NCI-H1105 treated with DMSO at 0.1 percent for 48 hours (cell line): ENCODE measurements at places on chromosomes 6 and 20.

DNA sequence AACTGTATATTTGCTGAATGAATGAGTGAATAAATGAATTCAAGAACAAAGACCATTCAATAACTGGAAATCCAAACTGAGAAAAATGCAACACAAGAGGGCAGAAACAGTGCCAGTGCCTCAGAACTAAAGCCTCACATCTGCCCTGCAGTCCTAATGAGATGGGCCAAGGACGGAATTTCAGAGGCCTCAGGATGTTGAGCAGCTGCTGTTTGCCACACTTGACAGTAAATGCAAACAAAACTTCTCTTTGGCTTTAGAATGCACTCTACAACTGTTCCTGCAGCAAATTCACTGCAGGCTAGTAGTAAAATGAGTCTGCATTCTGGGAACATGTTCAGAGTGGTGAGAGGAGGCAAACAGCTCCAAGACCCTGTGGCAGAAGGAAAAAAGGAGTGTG is 177.6 kb upstream of the LRFN2 start:
- DNase-seq = no peak

- no peak for DNase-seq
Observed at GRCh38 chr6:133964052-133964451, 11.0 kb downstream of the TBPL1 start.

- DNase-seq = no peak
Observed at GRCh38 chr20:21575167-21575566, 61.3 kb upstream of the NKX2-2 start.

DNA sequence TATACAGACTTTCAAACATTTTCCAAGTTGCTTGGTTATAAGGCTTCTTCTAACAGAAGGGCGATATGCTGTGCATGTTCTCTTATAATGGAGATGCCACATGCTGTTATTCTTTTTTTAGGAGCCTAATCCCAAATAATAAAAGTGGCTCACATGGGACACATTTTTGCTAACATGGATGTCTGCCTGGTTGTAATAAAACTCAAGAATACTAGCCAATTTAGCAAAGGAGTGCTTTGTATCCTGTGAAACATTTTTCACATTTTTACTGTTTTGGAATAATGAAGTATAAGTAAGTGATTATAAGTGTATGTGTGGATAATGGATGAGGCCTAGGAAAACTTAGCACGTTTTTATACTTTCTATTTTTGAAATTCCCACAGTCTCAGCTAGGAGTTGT is 312.2 kb downstream of the LAMA2 start:
- DNase-seq = no peak

DNA sequence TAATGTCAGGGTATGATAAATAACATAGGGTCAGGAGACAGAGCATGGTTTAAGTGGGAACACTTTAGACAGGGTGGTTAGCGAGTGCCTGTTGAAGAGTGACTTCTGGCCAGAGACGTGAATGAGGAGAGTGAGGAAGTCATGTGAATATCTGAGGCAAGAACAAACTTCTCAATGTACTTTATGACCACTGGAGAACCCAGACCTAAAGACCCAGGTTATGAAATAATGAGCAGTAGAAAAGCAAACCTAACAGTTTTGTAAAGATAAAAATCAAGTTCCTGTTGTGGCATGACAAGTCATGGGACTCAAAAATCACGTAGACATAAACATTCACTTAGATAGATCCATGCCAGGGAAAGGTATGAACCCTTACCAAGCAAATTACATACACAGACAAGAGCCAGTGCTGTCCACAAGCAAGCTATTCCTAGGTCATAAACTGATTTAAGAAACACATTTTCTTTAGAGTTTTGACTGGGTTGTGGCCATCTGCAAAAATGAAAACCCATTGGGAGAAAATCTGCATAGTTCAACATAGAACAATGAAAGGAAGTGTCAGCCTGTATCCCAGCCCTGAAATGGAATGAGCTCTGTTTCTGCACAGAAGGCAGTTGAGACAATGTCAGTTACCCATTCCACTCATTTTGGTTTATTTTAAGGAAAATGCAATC is 2.2 kb upstream of the MYCT1 start:
- DNase-seq = no peak

- DNase-seq = no peak
Observed at GRCh38 chr6:108948181-108948661, 100.0 kb downstream of the ARMC2 start.

- DNase-seq = no peak
Observed at GRCh38 chr6:6604566-6604965, 16.0 kb downstream of the LY86 start.

DNA sequence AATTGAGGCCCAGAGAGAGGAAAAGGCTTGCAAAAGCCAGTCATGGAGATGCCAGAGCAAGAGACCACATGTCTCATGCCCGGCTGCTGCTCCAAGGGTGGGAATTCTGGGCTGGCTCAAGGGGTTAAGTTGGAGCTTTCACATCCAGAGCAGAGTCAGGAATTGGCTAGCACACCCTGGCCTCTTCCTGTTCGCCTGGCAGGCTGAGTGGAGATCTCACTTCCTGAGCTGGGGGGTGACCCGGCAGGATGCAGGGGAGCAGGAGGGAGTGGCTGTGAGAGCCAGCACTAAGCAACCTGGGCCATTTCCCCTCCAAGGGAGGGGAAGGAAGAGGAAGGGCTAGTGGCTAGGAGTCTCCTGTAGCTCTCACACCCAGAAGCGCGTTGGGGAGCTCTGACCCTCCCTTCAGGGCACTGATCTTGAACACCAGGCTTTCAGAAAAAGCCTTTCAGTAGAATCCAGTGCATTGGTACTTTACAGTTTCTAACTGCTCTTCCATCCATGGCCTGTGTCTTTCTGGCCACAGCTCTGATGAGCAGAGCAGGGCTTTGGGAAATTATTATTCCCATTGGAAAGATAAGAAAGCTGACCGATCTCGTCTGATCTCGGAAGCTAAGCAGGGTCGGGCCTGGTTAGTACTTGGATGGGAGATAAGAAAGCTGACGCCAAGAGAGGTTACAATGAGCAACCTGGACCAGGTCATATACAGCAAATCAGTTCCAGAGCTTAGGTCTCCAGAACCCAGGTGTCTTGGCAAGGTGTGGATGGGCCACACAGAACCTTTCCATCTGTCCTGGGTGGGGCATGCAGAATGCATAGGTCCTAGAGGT is 2.2 kb upstream of the CCM2L start:
- no peak for DNase-seq

DNA sequence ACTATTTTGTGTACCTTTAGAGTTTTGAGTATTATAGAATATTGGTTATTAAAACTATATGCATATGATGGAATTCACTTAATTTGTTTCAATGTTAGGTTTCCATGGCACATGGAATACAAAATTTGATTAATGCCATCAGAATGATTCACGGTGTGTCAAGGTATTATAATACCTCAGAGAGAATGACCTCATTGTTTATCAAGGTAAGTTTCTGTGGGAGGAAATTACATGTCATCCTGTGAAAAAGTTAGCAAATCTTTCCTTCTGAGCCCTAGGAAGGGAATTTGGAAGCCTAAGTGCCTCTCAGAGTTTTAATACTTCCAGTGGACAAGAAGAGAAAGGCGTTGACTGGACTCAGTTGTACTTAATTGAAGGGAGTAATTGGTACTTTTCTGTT is 40.8 kb downstream of the DNAH8 start:
- no peak for DNase-seq

GRCh38 chr20:21496452-21496851 is 17.4 kb downstream of the NKX2-2 start:
- peak; percentile 25 for DNase-seq

DNA sequence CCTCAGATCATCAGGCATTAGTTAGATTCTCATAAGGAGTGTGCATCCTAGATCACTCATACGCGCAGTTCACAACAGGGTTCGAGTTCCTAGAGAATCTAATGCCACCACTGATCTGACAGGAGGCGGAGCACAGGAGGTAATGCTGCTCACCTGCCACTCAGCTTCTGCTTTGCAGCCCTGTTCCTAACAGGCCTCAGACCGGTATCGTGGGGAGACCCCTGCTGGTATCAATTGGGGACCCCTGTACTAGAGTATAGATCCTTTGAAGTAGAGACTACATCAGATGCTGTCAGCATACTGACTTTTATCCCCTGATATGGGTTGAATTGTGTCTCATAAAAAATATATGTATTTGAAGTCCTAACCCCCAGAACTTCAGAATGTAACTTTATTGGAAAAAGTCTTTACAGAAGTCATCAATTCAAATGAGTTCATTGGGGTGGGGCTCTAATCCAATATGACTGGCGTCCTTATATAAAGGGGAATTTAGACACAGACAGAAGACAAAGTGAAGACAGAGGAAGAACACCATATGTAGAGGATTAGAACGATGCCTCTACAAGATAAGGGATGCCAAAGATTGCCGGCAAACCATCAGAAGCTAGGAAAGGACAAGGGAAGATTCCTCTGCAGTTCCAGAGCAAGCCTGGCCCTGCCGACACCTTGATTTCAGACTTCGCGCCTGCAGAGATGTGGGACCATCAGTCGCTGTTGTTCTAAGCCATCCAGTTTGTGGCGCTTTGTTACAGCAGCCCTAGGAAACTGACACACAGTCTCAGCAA is 104.4 kb upstream of the BTBD3 start:
- DNase-seq = no peak

DNA sequence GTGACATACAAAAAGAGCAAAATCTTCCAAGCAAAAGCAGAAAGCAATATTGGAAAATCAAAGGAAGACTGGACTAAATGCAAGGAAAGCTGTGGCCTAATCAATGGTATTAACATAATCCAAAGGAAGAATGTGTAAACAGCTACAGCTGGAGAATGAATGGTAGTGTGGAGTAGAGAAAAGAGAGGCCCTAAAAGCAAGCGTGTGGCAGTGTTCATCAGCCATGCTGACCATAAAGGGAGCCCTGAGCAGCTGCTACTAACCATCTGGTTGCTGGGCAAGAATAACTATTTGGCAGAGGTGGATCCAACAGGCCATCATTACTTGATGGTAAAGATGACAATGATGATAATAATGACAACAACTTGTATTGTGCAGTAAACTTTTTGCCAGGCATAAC is 148.5 kb upstream of the BEND6 start:
- no peak for DNase-seq

DNA sequence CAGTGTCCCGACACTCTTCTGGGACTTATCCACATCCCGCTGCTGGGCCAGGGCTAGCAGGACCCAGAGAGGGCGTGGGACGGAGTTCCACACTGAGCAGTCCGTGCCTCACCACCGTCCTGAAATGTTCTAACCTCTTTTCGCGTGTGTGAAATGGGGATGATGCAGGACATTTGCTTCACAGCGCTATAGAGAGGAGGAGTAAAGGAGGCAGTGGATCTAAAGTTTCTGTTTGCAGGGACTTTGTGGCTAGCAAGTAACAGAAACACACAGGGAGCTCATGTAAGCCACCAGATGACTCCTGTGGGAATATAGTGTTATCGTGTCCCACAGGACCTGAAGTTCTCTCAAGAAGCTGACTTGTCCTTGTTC is 634 bp downstream of the ITPA start:
- no peak for DNase-seq

GRCh38 chr20:53360852-53361251 is 232.8 kb downstream of the ZNF217 start:
- DNase-seq = no peak

GRCh38 chr6:138253731-138254130 is 35.4 kb upstream of the PBOV1 start:
- DNase-seq = no peak

GRCh38 chr6:28944412-28944865 is 20.7 kb upstream of the TRIM27 start:
- peak; percentile 77 for DNase-seq

DNA sequence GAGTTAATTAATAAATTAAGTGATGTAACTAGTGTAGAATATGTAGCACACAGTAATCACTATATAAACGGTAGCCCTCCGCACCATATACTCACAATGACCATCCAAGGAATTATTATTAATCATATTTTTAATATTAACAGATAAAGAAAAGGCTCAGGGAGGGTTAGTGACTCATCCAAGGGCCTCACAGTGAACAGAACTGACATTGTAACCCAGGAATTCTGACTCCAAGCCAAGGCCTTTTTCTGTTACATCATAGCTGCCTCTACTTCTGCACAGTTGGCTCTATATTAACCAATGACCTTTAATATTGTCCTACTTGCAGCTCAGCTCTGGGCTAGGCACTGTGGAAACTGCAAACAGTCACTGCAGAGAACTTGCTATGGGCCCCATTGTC is 117.5 kb upstream of the SIRPG start:
- DNase-seq = no peak

DNA sequence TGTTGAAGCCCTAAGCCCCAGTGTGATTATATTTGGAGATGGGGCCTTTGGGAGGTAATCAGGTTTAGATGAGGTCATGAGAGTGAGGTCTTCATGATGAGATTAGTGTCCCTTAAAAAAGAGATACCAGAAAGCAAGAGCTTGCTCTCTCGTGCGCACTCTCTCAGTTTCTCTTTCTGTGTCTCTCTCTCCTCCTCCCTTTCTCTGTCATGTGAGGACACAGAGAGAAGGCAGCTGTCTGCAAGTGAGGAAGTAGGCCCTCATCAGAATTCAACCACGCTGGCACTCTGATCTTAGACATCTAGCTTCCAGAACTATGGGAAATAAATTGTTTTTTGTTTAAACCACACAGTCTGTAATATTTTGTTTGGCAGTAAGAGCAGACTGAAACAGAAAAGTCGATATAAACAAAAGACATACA is 180.5 kb downstream of the IBTK start:
- no peak for DNase-seq

DNA sequence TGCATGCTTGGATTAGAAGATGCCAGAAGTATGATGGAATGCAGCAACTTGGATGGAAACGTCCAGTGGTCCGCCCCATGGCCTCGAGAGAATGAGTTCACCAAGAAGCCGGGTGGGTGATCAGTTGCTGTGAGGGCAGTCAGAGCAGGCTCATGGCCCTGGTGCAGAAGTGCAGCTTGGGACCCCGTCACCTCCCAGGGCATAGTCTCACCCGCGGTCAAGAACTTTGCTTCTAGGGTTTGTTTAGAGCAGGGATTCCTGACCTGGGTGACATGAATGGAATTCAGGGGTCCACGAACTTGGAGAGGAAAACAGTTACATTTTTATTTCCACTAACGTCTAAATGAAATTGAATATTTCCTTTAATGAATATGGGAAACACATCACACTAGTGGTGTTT is 216.5 kb upstream of the SNX9 start:
- no peak for DNase-seq

DNA sequence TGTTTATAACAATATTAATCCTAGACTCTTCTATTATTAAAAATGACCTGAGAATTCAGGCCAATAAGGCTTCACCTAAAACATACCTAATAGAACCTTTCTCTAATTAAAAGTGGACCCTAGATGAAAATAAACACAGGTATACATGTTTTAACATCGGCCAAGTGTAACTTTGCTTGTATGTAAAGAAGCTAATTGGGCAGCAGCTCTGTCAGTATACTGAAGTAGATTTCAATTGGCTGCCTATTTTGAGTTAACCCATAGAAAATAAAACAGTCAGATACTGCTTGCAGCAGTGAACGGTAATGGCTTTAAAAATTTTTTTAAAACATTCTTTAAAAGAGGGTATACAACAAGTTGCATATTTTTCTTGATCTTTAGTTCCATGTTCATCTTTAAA is 67.3 kb downstream of the PDSS2 start:
- no peak for DNase-seq

- no peak for DNase-seq
Observed at GRCh38 chr20:56579301-56579710, 46.3 kb downstream of the FAM209B start.
